ENCODE measurements at places on chromosomes 5 and 9.
A peak's percentile ranks its signal among the peaks of the same experiment; 100 is the strongest.

GRCh38 chr5:16701134-16702099 is 84.6 kb upstream of the RETREG1 start:
- no peak for DNase-seq

DNA sequence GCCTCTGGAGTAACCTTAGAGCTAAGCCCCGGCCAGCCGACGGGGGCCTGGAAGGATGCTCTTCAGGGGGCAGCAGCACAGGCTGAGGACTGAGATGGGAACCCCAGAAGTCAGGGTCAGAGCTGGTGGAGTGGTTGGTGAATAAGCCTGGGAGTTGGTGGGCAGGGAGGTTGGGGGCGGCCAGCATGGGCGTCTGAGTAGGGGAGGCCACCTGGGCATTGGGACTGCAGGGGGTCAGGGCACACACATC is 14.4 kb downstream of the NINJ1 start:
- DNase-seq: no peak

DNA sequence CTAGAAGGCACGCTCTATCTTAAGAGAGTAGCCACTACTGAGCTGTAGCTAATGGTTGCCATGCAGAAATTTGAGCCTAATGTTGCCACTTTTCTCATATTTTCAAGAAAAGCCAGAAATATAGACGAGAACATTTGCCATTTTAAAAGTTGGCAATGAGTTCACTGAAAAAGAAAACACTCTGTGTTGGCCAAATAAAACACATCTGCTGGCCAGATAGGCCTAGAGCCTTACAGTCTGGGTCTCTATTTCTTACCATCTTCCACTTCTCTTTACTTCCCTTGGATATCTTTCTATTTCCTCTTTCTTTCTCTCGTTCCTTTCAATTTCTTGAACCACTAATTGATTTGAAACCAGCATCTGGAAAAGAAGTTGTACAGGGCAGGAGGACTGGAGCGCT is 36.6 kb upstream of the VCAN start:
- DNase-seq: no peak

- no peak for DNase-seq
Observed at GRCh38 chr9:116468369-116468768, 218.7 kb upstream of the TRIM32 start.

DNA sequence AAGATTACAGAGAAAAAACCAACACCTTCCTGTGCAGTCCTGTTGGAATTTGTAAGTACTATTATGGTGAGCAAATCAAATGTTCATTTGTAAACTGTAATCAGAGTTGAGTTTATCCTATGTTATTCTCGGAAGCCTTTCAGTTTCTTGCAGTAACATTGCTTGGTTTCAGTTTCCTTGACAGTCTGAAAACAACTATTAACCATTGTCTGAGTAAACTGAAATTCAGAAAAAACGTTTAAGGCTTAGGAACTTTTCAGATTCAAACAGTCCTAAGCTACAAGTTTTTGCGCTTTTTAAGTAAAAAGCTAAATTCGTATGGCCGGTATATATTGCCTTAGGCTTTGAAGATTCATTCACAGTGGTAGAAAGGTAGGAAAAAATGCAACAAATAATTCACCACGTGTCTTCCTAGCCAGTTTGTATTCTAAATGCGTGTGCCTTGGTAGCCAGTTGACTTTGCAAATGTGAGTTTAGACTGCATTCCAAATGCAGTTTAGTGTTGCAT is 2.5 kb downstream of the GPBP1 start:
- DNase-seq: no peak

DNA sequence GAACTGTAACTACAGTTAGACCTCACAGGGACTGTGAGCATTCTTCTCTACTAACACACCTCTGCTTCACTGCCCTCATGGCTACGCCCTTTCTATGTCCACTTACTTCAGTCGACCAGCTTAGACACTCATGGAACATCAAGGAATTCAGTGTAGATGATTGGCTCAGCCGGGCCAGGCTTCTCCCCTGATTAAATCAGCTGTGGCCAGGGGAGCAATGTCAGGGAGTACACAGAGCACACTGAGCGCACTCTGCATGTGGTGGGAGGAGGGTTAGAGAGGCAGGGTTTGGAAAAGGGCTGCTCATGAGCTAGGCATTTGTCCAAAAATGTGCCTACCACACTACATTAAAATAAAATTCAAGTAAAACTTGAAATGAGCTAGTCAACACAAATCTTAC is 400.5 kb downstream of the ARRDC3 start:
- DNase-seq: no peak

DNA sequence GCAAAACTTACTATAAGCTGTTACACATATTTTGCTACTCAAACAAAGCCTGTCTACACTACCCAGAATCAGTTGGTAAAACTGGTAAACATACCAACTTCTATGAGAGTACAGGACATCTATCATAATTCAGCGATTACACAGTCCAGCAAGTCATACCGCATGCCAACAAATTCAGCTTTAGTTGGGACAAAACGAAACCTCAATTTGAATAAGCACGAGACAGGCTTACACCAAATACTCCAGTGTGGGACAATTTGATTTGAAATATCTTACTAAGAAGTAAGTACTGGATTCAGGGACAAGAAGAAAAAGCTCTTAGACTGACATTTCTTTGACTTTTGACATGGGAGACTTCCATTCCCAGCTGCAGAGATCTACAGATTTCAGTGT is 2.0 kb downstream of the NRG2 start:
- no peak for DNase-seq

GRCh38 chr5:168046163-168046562 is 245.3 kb upstream of the WWC1 start:
- no peak for DNase-seq

GRCh38 chr5:108876451-108876850 is 128.8 kb downstream of the FER start:
- no peak for DNase-seq

DNA sequence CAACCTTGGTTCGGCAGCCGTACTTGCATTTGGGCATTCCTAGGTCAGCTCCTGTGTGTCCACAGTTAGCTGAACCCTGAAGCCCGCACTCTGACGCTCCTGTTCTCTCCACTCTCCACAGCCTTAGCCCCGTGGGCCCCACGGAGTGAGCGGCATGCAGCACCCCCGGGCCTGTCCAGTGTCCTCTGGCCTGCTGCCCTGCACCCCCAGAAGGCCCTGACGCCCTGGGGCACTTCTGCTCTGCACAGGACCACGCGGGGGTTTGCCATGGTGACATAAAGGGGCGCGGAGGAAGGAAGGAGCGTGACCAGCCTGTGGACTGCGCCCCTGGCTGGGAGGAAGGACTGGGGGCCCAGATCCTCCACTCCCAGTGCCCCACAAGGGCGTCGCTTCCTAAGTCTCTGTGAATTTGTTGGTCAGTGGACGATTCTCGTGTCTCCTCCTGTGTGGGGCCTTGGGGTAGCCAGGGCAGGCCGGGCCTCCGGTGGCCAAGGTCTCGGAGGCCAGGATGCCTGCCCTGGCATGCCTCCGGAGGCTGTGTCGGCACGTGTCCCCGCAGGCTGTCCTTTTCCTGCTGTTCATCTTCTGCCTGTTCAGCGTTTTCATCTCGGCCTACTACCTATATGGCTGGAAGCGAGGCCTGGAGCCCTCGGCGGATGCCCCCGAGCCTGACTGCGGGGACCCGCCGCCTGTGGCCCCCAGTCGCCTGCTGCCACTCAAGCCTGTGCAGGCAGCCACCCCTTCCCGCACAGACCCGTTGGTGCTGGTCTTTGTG is 13.0 kb downstream of the NDST1 start:
- no peak for DNase-seq

DNA sequence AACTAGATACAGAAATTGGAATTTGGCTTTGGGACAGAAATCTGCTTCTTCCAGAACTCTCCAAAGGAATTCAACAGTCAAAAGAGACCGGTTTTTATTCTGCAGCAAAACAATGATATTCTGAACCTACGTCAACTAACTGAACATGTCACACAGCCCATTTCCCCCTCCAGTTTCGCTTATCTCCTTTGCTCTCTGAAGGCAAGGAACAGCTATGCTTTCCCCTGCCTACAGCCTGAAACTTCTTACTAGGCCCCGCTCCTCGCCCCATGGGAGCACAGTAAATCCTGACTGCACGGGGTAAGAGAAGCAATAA is 488 bp downstream of the SKIC3 start:
- no peak for DNase-seq

DNA sequence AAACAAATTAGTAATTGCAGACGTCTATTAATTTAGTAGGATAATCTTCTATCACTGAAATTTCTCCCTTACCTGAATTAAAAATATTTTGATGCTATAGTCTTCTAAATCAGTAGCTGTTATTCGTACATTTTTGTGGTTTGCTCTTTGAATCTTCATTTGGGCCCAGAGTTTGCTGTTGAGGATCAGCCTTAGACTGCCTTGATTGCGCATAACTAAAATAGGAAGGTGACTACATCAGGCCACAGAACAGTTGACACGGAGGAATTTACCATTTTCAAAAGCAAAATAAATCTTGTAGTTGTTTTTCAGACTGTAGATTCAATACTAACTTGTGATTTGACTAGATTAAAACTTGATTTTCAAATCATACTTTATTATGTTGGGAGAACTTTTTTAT is 11.8 kb upstream of the NADK2 start:
- no peak for DNase-seq

DNA sequence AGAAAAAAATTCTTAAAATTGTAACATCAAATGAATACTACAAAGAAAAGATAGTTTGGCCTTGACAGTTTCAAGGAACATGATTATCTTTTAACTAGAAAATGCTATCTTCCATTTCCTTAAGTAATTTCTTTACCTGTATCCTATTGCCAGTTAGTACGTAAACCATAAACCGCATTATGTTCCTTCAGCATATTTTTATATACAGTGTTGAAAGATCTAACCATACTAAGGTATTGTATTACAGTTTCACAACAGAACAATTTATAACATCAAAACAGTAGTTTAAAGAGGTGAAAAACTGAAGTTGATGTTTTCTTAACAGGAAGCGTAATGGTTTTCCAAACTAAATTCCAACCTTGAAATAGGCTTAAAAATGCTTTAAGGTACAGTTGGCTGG is 45.1 kb downstream of the GLRX start:
- no peak for DNase-seq

DNA sequence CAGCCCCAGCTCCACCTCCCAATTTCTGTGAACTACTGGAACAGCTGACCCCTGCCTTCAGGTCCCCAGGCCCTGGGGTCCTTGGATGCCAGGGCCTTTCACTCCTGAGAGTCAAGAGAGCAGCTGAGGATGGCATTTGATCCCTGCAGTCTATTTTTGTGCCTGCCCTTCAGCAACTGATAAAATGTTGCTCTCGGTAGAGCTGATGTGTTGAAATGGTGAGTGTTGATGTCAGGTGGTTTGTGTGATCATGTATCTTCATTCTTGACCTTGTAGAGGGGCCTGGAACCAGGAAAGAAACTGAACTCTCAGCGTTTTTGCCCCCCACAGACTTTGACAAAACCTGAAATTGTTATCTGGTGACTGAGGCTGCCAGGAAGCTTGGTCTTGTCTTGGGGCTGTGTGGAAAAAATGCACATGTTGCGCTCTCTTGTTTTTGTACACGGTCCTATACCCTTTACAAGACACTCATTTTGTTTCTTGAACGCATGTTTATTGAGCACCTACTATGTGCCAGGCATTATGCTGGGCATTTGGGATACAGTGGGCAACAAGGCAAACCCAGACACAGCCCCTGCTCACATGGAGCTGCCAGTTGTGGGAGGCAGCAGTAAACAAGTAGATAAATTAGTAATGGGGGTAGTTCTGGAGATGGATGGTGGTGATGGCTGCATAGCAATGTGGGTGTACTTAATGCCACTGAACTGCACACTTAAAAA is 78.3 kb downstream of the PPARGC1B start:
- DNase-seq: no peak

DNA sequence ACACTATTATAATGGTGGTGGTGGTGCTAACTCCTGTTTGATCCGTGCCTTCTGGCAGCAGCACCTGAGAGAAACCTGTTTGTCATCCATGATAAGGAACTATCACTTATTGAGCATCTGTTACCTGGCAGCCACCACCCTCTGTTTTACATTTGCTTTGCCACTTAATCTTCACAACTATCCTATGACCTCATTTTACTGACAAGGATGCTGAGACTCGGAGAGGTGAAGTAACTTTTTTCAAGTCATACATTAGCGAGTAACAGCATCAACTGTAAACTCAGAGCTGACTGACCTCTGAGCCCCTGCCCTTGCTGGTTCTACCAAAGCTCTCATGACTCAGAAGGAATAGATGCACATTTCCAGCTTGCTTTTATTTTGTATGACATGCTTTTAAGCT is 81.1 kb downstream of the EGFLAM start:
- no peak for DNase-seq

DNA sequence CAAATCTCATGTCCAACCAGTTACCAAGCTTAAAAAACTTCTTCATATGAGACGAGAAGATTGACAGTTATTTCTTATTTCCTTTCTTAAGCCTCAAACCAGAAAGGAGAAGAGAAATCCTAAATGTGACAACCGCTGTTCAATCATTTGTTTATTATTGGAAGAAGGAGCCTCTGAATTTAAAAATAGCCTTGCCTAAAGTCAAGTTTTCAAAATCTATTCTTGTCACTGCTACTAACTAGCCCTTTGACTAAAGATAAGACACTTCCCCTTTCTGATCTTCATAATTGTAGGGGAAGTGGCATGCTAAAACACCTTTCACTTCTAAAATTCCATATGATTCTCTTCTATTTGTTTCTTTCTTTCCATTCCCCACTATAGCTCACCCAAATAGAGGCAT is 106.2 kb upstream of the EMB start:
- DNase-seq: no peak

DNA sequence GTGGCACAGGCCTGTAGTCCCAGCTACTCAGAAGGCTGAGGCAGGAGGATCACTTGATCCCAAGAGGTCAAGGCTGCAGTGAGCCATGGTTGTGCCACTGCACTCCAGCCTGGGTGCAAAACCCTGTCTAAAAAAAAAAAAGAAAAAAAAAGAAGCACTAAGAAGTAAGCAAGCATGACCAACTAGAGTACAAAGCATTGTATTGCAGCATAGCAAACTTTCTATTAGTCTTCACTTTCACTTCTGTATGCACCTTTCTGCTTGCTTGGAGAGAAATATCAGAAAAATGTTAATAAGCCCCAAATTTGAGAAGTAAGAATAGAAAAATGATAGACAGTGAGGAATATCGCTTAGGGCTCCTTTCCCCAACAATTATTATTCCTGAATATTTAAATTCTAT is 497.7 kb upstream of the WWC1 start:
- DNase-seq: no peak

DNA sequence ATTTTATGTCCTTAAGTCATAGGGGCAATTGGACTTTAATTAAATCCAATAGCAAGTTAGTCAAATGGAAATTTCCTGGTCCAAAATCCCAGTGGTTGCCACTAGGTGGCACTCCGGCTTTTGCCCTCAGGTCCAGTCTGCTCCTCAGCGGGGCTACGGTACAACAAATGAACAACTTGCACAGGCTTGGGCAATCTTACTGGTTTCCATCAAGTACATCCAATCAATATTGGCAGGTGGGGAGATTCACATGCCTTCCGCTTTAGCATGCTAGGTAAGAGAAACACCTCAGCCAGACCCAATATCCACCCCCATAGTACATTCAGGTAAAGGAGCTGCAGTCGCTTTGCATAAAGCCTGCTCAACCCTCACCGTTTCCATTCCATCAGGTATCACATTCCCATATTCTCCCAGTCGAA is 6.3 kb upstream of the MXD3 start:
- peak; percentile 53 for DNase-seq
